ENCODE measurements at places on chromosomes 1 and 21.
A peak's percentile ranks its signal among the peaks of the same experiment; 100 is the strongest.

DNA sequence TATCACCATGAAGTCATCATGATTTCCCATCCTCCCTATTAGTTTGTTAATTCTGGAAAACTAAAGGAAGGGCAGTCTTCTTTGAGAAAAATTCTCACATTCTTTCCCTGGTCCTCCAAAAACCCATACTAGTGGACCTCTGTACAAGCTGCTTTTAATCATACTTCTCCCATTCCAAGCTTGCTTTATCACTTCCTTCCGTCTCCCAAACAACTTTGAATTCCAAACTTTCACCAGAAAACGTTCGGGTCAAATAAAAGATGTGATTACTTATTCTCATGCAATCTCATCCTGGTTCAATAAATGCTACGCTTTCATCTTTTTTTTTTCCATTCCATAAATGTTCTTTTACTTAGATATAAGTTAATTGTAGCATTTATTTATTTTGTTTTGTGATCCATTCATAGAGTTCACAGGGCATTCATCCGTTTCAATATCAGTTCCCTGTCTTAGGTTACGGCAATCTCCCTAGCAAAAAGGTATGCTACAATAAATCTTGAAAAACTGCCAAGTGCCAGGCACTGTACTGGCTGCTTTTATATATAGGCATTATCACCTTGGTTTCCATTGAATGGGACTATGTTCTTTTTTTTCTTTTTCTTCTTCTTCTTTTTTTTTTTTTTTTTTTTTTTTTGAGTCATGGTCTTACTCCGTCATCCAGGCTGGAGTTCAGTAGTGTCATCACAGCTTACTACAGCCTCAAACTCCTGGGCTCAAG lies 100.2 kb upstream of the GREM2 start:
- DNase-seq: peak; percentile 24

GRCh38 chr1:212233321-212233720 lies 51.9 kb upstream of the PPP2R5A start:
- no peak for DNase-seq

DNA sequence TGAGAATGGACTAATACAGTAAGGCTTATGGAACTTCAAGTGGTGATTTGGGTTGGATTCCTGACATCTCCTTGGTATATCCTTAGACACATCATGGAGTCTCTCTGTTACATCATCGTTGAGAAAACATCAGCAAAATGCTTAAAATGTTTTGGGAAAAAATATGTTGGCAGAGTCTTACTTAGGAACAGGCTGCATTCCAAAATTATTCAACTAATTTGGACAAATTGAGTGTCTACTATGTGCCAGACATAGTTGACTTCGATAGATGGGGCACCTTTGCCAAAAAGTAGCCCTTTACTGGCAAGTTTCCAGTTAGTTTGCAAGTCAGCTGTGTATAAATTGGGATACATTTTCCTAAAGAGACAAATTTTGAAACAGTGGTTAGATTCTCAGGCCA lies 253.4 kb upstream of the ST6GALNAC5 start:
- DNase-seq: no peak

DNA sequence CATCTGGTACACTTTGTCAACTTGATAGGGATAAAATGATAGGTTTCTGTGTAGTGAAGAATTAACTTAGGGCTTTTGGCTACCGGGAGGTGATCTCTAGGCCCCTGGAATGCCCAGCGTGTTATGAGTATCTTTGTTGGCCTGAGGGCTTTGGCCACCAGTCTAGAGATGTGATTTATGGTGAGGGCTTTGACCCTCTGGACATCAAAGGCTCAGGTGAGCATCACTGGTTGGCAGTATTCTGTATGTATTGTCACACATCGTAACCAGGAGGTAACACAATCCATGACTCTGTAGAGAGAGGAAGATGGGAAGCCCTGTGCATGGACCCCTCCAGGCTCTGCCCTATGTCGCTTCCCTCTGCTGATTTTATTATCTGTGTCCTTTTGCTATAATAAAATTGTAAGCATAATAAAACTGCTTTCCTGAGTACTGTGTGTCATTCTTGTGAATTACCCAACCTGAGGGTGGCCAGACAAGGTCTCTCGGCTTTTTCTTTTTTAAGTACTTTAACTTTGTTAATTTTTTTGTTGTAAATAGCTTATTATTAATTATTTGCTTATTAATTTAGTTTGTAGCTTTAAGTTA lies 40.2 kb upstream of the PRDX6 start:
- DNase-seq: no peak

DNA sequence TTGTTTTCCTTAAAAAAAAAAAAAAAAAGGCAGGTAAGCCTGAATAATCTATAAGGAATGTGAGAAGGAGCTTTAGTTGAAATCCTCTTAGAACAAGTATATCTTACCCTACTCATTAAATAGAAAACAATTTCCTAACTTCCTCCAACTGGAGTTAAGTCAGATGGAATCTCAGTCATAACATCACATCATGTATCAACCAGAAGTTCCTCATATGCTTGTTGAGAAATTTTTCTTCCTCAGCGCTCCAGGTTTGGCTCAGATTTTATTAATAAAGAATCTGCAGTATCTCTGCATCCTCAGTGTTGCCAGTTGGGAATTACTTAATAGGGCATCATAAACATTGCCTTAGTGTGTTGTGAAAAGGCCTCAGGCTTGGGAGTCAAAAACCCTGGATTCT lies 37.6 kb downstream of the DUSP10 start:
- no peak for DNase-seq

GRCh38 chr1:26887125-26887524 lies 3.0 kb downstream of the GPN2 start:
- DNase-seq: no peak

- DNase-seq: peak; percentile 42
Observed at GRCh38 chr1:164707868-164708331, 148.9 kb downstream of the PBX1 start.

DNA sequence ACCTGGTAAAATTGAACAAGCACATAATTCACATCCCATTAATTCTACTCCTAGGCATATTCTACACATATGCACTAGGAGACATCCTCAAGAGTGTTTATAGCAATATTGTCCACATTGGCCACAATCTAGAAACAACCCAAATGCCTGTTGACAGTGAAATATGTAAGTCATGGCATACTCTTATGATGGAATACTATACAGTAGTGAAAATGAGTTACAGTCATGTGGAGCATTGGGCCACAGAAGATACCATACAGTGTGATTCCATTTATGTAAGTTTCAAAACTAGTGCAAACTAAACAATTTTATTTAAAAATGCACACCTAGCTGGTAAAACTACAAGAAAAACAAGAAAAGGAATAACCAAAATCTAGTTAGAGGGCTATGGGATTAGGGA lies 19.1 kb downstream of the CHIT1 start:
- DNase-seq: no peak

DNA sequence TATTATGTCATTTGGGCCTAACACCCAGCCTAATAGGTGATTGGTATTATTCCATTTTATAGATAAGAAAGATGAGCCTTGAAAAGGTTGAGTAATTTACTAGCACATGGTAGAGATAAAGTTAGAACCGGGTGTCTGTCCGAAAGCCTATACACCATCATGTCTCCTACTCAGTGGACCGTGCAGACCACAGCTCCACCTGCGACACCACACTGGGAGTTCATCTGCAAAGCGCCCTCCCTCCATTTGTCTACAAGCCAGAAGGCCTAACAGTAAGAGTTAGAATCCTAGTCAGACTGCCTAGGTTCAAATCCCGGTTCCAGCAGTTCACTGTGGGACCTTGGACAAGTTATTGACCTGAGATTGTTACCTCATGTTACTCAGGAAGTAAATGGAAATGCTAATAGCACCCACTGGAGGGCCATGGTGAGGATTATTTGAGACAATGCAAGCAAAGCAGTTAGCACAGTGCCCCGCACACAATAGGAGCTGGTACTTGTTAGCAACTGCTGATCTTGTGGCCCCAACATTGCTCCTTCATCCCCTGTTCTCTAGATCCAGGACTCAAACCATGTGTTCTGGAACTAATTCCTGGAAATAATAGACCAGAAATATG lies 20.5 kb downstream of the ARMH1 start:
- no peak for DNase-seq

DNA sequence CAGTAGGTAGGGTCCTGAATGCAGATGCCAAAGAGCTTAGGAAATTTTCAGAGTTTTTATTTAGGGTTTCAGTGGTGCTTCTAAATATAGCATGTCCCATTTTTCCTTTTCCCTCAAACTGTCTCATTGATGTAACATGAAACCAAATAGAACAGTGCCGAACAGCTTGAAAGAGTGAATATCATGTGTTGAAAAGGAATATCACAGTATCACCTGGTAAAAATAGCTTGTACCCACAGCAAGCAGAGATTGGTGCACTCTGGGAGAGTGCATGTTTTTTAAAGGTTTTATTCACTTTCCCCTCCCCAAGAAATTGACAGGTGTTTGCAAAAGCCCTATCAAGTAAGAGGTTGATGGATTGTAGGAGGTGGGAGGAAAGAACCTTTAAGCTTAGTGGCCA lies 41.9 kb upstream of the ELAVL4 start:
- no peak for DNase-seq

DNA sequence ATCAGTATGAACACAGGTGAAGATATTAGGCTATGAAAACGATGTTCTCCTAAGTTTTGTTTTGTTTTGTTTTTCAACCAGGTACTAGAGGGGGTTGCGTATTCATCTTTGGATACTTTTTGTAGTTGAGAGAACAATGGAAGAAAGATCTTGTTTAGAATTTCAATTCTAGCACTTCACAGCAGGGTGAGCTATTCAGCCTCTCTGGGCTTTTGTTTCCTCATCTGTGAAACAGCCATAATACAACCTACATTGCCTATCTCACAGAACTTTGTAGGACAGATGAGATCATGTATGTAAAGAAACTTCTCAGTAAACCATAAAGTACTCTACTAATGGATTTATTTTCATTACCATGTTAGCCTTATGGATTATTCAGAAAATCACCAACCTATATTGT lies 199.5 kb downstream of the GPATCH2 start:
- DNase-seq: no peak

- DNase-seq: no peak
Observed at GRCh38 chr21:25901330-25901979, 166.7 kb downstream of the GABPA start.

DNA sequence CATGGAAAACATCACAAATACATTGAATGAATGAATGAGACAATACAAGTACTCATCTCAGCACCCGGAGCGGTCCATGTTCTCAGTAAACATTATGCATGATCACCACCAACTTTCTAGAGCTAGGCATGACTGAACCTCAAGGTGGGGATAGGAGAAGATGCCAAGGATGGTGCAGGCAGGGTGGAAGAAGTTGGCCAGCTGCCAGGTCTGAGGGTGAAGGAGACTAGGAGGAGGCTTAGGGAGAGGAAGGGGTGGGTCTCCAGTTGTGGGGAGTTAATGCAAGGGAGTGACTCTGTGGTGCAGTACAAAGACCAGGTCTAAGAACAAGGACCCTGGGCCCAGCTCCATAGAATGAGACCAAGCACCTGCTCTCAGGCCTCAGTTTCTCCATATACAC lies 91.7 kb downstream of the MATN1 start:
- no peak for DNase-seq

- DNase-seq: no peak
Observed at GRCh38 chr1:36913484-36914060, 120.7 kb downstream of the GRIK3 start.

GRCh38 chr1:32399843-32400242 lies 5.6 kb upstream of the BSDC1 start:
- no peak for DNase-seq

DNA sequence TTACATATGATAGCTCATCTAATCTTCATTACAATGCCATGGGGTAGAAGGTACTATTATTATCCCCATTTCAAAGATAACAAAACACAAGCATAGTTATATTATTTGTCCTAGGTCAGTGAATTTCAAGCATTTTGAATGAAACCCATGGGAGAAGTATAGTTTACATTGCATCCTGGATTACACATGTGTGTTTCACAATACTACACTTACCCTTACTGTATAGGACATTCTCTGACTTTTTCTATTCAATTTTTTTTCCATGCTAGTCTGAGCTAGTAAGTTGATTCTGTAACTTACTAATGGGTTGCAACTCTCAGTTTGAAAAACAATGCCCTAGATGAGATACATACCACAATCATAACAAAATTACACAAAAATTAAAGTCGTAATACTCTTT lies 8.7 kb upstream of the GPX7 start:
- no peak for DNase-seq

DNA sequence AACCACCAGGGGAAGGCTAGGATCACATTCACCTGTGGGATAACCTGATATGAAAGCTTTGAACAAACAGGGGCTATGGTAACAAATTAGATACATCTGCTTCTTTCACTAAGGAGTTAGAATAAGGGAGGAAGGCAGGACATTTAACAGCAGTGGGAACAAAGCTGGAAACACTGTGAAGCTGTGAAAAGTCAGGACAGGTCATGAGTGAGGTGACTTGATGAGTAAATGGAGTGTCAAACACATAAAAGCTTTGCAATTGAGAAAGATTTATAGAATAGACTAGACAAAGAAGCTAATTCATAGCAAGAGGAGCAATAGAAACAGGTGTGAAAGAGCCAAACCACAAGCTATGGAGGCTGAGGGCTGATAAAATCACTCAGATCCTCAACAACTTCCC lies 110.0 kb downstream of the ASTN1 start:
- DNase-seq: no peak

GRCh38 chr1:11730429-11730891 lies 5.5 kb upstream of the AGTRAP start:
- no peak for DNase-seq

GRCh38 chr1:201366696-201367095 lies 10.8 kb downstream of the TNNT2 start:
- DNase-seq: no peak

GRCh38 chr1:156930483-156930882 lies 10.1 kb downstream of the LRRC71 start:
- no peak for DNase-seq

DNA sequence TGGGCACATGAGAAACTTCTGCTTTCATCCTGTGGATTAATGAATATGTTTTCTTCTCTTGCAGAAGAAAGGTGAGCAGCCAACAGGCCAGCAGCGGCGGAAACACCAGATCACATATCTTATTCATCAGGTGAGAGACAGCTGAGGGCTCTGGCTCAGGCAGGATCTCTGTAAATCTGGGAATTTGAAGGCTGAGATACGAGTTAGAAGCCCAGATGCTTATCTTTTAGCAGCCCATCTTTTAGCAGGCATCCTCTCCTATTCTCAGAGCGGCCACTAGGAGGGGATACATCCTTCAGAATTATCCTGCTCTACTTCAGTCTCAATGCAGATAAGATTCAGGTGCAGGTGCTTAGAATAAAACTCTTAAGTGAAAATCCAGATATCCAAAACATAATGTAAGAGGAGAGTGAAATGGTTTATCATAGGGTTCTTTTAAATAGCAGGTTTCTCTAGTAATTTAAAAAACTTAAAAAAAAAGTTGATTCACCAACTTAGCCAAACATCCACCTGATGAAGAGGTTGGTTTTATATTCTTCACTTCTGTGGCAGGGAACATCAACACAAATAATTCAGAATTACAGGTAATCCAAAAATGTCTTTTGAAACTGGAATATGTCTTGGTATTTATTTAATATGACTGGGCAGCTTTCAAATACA lies 19.3 kb downstream of the SH2D2A start:
- no peak for DNase-seq

DNA sequence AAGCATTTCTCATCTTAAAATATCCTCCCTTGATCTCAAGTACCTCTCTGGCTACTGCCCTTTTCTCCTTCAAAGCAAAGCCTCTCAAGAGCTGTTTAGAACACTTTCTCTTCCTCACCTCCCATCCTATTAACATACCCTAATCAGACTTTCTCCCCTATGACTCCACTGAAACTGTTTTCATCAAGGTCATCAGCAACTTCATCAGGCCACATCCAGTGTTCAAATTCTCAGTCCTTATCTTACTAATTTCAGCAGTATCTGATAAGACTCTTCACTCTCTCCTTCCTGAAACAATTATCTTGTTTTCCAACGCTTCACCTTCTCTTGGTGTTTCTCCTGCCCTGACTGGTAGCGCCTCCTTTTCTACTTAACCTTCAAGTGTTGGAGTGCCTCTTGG lies 1.5 kb upstream of the RAP1A start:
- no peak for DNase-seq

Data from AG04449 (cell line).